ENCODE measurements at places on chromosomes 3 and 15.

GRCh38 chr3:71203727-71204488, 379.6 kb downstream of the FOXP1 start:
- no peak for DNase-seq

- DNase-seq = no peak
Measured at GRCh38 chr3:186896875-186897274, 33.5 kb upstream of the ST6GAL1 start.

DNA sequence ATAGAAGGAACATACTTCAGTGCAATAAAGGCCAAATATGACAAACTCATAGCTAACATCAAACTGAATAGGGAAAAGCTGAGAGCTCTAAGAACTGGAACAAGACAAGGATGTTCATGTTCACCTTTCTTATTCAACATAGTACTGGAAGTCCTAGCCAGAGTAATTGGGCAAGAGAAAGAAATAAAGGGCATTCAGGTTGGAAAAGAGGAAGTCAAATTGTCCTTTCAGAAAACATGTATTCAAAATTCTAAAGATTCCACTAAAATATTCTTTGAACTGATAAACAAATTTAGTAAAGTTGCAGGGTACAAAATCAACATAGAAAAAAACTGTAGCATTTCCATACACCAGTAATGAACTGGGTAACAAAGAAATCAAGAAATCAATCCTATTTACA, 12.2 kb upstream of the ZNF197 start:
- no peak for DNase-seq

- no peak for DNase-seq
Measured at GRCh38 chr15:34436956-34437442, 609 bp downstream of the GOLGA8A start.

GRCh38 chr3:124766113-124767095, 36.2 kb downstream of the UMPS start:
- no peak for DNase-seq

GRCh38 chr3:152960684-152961083, 125.8 kb downstream of the P2RY1 start:
- DNase-seq = no peak

DNA sequence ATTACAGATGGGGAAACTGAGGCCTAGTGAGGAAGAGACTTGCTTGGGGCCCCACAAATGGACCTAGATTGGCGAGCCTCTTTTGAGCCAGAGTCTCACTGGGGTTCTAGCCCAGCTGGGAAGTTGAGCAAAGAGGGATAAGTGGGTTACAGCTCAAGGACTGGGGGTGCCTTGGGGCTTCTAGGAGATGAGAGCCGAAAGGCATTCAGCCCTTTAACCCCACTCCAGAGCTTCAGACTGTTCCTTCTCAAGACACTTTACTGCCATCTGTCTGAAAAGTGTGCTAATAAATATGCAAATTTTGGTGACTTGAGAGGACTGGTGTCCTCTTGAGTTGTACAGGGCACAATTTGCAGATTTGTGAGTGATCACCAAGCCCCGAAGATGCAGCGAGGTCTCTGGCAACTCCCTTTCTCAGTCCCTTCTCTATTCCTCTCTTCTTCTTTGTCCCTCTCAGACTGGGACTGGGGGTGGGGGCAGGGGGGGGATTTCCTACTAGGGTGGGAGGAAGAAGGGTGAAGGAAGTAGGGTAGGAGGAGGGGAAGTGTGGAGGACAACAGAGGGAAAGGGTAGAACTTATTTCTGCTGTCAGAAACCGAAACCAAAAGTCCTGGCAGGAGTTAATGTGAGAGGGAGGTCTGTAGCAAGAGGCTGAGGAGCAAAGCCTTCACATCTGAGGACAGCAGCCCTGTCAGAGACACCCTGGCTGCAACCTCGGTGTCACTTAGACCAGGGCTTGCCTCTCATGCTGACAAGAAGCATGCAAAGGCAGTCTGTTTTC, 16.2 kb upstream of the ANKDD1A start:
- no peak for DNase-seq

GRCh38 chr3:153951276-153951675, 169.9 kb upstream of the ARHGEF26 start:
- no peak for DNase-seq

DNA sequence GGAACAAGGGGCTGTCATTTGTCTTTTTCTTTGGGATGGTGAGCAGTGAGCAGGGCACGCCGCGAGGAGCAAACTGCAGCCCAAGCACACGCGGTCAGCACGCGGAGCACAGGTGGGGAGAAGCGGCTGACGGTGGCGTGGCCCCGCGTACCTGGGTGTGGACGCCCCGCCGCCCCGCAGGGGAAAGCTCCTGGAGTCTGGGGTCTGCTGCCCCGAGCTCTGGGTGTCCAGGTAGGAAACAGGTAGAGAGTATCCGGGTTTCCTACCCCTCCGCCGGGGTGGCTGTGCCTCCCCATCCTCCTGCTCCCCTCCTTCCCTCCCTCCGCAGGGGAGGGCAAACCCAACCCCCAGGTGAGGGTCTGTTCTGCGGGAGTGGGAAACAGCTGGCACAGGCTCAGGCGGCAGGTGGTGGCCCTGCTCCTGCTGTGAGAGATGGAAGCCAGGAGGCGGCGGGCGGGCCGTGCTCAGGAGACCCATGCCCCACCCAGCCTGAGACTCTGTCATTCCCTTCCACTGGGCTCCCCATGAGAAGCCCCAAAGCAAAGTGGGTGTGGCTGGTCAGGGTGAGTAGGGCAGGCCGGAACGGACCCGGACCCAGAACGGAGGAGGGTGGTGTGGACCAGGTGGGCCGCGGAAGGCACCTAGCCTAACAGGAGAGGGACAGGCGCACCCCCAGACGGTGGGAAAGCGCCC, 56.9 kb upstream of the CGNL1 start:
- DNase-seq = no peak

DNA sequence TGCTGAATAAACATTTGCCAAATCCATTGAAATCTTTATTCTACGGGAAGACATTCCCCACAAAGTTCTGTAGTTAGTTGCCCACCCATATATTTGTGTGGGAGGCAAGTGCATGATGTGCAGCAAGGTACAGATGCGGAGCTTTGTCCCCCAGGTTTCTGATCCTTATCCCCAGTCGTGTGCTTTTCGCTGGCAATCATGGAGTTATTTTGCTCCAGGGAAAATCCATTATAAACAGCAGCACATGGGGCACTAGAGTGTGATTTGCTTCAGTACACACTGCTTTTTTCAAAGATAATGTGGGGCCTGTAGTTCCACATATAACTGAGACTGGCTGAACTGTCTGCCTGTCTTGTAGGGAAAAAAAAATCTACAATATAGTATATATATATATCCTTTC, 132.1 kb downstream of the FEZF2 start:
- DNase-seq = no peak

DNA sequence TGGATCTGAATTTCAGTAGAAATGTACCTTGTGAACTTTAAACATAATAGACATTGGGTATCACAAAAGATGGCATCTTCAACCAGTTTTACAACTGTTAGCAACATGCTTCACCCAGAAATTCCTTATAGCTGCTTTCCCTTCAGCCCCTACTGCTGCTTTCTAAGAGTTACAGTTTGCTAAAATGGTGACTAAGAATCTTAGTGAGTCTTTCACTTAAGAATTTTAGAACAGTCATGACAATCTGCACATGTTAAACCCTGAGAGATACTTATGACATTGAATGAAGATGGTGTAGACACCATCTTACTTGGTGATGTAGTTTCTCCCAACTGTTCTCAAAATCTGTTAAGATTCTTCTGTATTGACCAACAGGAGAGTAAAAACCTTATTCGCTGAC, 129.7 kb upstream of the UBE2E1 start:
- DNase-seq = no peak

GRCh38 chr15:73321496-73322450, 47.0 kb downstream of the HCN4 start:
- no peak for DNase-seq

DNA sequence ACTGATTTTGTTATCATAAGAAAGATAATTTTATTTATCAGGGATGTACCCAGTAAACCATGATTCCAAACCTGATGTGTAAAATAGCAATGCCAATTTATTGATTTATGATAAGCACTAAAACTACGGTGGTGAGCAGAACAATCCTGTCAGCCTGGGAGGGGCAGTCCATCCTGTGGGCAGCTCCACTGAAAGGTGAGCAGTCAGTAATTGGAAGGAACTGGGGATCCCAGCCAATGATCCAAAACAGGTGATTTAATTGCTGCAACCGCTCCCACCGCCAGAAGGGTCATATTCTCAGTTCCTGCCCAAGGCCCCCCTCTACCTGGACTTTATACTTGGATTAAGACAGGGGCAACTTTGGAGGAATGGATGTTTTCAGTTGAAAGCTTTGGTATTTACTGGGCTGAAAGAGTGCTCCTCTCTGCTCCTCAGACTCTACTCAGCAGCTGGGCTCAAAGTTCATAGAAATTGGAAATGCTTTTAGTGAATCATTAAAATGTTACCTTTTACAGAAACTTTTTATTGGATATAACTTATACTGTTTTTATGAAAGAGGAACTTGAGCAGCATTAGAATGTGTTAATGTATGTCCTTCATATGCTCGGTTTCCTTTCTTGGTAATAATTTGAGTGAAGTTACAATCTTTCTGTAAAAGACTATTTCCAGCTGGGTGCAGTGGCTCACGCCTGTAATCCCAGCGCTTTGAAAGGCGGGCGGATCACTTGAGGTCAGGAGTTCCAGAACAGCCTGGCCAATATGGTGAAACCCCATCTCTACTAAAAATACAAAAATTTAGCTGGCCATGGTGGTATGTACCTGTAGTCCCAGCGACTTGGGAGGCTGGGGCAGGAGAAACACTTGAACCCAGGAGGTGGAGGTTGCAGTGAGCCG, 198.6 kb upstream of the IL12A start:
- no peak for DNase-seq

GRCh38 chr3:171935261-171936123, 92.3 kb downstream of the TMEM212 start:
- no peak for DNase-seq

DNA sequence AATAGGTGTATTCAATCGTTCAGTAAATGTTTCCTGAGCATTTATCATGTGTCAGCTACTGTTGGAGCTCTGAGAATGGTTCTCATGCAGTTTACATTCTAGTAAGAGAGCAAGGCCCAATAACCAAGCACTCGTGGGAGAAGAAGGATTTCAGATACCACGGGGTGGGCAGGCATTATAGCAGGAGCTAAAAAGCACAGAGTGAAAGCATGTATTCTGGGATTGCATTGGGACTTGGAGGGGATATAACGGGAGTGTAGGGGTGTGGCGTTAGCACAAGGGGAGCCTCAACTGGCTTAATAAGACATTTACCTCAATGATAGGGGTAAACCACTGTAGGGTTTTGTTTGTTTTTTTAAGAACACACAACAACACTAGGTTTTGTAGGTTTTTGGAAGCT, 1.6 kb upstream of the SIAH2 start:
- no peak for DNase-seq

GRCh38 chr3:77362936-77363335, 323.0 kb downstream of the ROBO2 start:
- DNase-seq = no peak

DNA sequence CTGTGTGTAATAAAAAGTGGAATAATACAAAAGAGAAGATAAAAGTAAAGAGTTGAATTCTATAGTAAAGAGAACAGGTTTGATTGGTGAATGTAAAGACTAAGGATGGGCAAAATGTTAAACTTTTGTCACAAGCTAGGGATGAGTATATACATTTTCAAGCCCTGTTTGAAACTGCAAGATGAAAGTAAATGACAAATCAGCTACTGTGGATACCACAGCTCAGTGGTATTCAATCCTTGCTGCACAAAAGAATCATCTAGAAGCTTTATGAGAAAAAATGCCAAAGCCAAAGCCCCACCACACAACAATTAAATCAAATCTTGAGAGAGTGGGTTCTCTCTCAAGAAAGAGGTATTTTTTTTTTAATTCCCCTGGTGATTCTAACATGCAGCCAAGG, 67.7 kb downstream of the VPS13C start:
- no peak for DNase-seq

GRCh38 chr15:70269991-70270751, 172.5 kb upstream of the TLE3 start:
- no peak for DNase-seq

DNA sequence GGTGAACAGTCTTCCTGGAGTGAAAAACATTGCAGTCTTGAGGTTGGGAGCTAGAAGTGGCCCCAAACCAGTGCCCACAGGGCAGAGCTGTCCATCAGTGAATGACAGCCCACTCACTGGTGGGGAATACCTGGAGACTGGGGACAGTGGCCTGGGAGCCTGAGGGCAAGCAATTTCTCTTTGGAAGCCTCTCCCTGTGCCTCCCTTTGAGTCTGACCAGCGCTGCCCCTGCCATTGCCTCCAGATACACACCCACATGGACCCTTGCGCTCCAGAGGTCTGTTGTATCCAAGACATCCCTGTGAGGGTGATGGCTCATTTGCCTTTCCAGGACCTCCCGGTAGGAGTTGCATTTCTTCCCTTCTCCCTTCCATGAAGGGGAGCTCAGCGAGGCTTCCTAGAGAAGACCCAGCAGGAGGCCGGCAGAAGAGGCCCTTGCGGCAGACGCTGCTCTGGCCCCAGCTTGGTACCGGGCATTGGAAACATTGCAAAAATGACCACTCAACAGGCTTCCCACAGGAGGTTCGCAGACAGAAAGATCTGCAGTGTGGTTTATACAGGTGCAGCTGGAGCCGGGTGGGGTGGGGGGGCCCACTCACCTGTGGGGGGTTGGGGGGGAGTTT, 38.5 kb downstream of the KLF13 start:
- DNase-seq = no peak

GRCh38 chr3:74134831-74135230, 479.6 kb downstream of the CNTN3 start:
- DNase-seq = no peak

- DNase-seq = peak; percentile 48
Measured at GRCh38 chr15:92797168-92798052, 102.7 kb upstream of the CHD2 start.

DNA sequence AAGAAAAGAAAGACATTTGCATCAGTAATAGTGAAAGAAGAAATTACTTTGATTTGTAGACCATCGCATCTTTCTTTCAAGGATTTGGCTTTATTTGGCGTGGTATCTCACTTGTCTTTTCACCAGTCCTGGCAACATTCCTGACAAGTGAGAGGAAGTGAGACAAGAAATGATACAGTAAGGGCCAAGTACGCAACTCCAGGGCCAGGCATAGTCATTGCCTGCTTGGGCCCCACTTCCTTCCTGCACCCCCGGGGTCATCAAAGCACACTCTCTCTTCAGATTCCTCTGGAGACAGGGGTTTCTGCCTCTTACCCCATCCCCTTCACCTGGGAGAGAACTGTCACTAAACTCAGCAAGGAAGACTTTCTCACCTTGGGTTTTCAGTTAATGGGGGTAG, 55.1 kb downstream of the CD47 start:
- DNase-seq = no peak

DNA sequence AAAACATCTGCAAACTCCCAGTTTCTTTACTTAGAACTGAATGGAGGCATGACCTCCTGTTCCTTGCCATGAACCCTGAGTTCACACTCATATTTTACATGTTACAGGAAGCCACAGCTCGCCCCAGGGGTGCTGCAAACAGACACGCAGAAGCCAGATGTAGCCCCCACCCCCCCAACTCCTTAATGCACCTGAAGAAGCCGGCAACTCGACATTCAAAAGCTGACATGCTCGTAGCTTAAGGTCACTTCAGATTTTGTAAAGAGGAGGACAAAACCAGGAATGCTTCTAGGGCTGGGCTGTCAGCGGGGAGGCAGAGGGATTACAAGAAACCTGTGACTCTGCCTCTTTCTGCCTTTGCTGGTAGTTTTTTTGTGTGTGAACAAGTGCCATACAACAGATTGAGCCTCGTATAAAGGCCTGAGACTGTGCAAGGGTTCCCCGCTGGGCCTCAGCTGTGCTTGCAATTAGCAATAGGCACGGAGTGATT, 42.0 kb upstream of the FEZF2 start:
- no peak for DNase-seq

GRCh38 chr15:51697163-51697562, 15.9 kb downstream of the SCG3 start:
- DNase-seq = no peak
